ENCODE measurements at places on chromosomes 12 and 14.

GRCh38 chr12:124734224-124734788, 129.4 kb downstream of the SCARB1 start:
- DNase-seq, result no peak

DNA sequence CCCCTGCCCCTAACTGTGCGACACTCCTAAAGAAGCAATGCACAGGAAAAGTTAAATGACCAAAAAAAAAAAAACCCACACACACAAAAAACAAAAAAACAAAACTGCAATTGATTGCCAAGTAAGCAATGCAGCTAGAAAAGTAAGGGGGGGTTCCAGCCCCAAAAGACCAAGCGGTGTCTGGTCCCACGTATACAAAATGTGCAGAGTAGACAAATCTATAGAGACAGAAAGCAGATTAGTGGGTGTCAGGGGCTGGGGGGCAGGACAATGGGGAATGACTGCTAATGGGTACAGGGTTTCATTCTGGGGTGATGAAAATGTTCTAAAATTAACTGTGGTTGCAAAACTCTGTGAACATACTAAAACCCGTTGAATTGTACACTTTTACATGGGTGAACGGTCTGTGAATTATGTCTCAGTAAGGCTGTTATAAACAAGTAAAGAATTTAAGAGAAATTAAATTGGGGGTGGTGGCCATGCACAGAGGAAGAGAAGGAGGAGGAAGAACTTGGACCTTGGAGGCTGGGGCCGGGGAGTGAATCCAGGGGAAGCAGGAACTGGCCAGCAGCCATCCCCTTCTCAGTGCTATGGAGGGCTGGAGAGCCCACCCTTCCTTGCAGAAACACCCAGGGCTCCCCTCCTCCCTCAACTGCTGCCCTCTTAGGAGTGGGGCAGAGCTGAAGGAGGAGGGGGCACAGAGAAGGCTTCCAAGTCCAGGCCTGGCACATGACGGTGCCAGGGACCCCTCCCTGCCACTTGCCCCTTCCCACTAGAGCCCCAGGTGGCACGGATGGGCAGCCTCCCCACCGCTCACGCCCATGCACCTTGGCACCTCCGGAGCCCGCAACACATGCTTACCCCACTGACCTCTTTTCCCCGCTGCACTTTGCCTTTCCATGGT, 45.4 kb downstream of the KDM2B start:
- no peak for DNase-seq

DNA sequence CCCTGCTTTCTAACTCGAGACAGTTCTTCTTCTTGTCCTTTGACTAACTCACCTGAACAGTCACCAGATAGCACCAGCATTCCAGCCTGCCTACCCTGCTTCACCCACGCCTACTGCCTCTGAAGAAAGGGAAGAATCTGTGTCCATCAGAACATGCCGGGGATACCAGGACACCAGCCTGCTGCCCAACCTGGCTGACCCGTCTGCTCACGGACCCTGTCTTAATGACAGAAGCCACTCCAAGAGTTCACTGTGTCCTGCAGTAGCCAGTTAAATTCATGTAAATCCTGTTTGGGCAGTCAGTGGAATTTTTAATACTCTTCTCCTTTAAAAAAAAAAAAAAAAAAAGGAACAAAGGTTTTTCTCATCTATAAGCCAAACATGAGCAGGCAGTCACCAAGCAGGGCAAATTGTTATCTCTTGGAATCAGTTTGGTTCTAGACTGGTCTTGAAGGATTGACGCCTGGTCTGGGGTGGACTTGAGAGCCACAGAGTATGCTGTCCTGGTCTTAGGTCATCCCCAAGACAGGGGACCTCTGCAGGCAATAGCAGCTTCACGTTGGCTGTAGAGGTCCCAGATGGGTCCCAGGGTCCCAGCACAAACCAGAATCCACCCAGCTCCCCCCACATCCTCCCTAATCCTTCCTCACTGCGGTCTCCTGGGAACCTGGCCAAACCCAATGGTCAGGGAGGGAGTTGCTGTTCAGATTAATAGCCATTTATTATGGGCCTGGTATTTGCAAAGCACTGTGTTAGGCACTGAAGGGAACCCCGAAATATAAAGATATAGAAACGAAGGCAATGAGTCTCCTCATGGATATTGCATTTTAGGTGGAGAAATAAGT, 181.1 kb upstream of the HIF1A start:
- DNase-seq, result no peak

GRCh38 chr12:124632519-124632984, 65.1 kb upstream of the NCOR2 start:
- no peak for DNase-seq

DNA sequence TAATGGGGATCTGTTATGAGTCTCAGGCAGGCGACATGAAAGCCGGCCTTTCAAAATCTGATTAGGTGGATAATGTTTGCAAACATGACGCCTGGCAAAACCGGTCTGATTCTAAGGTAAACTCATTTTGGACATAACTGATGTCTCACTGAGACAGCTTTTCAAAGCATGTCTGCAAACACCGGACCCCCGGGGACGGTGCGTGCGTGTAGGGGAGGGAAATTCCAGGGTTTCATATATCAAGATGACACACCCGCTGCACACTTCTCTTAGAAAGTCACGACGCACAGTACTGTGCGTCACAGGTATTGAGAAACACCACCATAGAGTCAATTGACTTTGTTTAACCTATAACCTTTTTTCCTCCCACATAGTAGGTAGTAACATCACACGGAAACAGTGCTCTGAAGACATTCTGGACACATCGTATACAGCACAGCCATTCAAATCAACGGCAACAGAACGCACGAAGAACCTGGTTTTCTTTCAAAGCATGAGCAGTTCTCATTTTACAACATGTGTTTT, 43.9 kb upstream of the TESC start:
- no peak for DNase-seq

- no peak for DNase-seq
Observed at GRCh38 chr14:99564256-99564925, 39.6 kb downstream of the CCDC85C start.

- no peak for DNase-seq
Observed at GRCh38 chr12:29796823-29797263, 13.1 kb upstream of the TMTC1 start.

DNA sequence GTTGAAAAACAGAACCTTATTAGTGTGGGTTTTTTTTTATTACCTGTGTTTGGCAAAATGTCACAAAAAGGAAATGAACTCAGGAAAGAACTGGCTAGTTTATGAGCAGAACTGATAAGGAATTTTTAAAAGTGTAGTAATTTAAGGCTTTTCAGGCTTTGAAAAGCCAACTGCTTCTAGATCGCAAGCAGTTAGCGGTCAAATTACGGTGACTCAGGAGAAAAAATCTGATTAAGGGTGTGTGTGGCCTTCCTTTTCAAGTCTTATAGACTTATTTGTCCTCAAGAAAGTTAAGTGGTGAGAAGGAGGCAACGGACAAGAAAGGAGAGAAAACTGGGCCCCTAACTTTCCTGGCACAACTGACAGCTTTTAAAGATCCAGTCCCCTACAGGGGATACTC, 33.4 kb downstream of the PDZRN4 start:
- DNase-seq, result no peak

GRCh38 chr12:124422570-124423523, 128.0 kb downstream of the RFLNA start:
- no peak for DNase-seq

- peak; percentile 18 for DNase-seq
Observed at GRCh38 chr12:105030820-105031807, 45.0 kb downstream of the NOPCHAP1 start.

DNA sequence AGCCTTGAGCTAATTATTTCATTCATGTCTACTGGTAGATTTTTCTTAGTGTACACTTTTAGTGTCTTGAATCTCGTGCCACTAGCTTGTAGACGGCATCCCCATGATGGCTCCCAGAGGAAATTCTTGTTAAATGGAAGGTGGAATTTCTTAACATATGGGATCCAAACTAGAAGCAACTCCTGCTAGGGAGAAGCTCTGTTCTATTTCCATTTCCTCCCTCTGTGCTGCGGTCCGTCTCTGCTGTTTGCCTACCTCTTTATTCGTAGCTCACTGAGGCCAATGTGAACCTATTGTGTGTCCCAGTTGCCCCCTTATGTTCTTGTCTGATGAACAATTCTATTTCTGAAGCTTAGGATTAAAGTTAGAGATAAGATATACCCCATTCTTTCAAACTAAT, 588 bp downstream of the PIK3C2G start:
- DNase-seq, result no peak

- no peak for DNase-seq
Observed at GRCh38 chr12:15558915-15559528, 230.2 kb downstream of the EPS8 start.

DNA sequence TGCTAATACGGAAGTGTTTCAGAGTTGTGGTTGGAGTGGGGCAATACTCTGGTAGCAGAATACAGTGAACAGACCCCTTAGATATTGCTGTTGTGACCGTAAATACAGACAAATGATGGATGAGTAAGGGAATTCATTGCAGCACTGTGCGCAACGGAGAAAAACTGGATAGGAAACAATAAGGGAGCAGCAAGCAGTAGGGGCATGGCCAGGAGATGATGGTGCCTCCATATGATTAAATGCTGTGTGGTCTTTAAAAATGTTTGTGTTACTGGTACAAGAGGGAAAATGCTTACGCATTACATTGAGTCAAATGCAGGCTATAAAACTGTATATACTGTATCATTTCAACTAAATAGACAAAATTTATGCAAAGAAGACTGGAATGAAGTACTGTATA, 61.6 kb downstream of the EML1 start:
- no peak for DNase-seq

GRCh38 chr12:108424026-108424425, 84.9 kb upstream of the CMKLR1 start:
- DNase-seq, result no peak

DNA sequence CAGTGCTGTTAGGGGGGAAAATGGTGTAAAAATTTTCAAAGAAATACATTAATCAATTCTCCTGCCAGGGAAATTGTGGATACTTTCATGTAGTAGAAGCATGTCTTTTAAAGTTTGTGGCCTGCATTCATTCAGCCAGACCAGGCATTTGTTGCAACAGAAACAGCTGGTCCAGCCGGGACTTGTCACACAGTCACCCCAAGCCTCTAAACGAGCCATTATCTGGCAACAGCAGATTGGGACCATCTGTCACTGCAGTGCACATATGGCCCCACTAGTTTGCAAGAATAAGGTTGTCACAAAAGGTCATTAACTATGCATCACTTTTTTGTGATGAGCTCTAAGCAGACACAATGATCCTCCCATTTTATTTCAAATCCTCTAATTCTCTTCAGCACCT, 193.9 kb downstream of the PHLDA1 start:
- no peak for DNase-seq

DNA sequence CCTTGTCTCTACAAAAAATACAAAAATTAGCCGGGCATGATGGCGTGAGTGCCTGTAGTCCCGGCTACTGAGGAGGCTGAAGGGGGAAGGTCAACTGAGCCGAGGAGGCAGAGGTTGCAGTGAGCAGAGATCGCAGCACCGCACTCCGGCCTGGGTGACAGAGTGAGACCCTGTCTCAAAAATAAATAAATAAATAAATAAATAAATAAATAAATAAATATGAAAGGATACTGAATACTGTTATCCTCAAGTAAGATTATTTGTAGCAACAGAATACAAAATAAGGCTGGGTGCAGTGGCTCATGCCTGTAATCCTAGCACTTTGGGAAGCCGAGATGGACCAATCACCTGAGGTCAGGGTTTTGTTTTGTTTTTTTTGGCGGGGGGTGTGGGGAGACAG, 1.9 kb downstream of the RNF41 start:
- no peak for DNase-seq

- DNase-seq, result no peak
Observed at GRCh38 chr14:75205591-75205990, 29.2 kb upstream of the TMED10 start.

DNA sequence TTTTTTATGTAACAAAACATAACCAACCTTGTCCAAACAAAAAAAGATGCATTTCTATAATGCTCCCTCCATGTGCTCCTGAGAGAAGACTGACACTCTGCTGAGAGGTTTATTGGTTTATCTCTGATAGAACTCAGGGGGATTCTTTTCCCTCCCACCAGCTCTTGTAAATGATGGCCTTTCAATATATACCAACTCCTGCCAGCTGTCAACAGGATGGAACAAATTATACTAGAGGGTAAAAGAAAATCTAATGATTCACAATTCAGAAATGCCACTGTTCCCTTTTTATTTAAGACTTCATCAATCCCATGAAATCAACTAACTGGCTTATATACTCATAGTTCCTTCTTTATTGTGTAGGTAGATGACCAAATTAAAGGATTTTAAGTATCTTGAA, 25.4 kb downstream of the PSMC1 start:
- no peak for DNase-seq

GRCh38 chr12:113043240-113043639, 13.3 kb upstream of the DTX1 start:
- DNase-seq, result no peak

DNA sequence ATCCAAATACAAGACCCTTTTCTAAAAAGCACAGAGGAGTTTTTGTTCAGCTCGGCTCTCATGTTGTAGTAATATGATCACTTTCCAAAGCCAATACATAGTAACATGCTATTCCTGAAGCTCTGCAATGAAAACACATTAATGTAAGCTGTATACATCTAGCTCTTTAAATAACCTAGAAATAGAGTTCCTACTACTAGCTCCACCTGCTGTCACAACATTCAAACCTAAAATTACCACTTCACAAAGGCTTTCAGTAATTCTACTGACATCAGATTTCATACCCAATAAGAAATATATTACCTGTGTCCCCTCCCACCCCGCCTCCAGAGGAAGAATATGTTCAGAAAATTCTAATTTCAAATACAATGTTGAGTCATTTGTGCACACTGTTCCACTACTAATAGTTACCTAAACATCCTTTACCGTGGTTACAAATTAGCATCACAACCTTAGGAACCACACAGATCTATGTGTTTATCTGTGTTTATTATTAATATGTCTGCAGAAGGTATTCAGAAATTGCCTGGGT, 17.8 kb downstream of the EFCAB11 start:
- no peak for DNase-seq

- no peak for DNase-seq
Observed at GRCh38 chr12:95300286-95300685, 82.7 kb downstream of the VEZT start.

GRCh38 chr14:54253195-54253947, 143.4 kb upstream of the CDKN3 start:
- peak; percentile 17 for DNase-seq

- DNase-seq, result no peak
Observed at GRCh38 chr12:63782466-63782865, 2.8 kb downstream of the RXYLT1 start.

DNA sequence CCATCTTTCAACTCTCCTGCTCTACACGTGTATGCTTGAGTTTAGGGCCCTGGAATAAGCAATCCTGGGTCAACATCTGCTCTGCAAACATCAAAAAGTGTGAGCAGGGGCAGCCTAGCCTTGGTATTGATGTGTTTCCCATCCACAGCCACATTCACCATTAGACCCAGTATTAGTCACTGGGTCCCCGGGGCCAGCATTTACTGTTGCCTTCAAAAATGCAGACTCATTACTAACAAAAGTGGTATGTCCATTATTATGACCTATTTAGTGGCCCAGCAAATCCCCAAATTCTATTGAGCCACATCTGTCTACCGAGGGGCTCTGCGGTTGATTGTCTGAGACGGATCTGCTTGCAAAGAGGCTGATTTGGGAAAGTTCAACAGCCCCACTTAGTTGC, 661.8 kb downstream of the DIO2 start:
- DNase-seq, result no peak

- DNase-seq, result no peak
Observed at GRCh38 chr12:75606956-75607355, 95.5 kb upstream of the KRR1 start.

GRCh38 chr12:52448228-52448627, 3.7 kb downstream of the KRT6B start:
- no peak for DNase-seq

GRCh38 chr14:70097576-70098249, 91.0 kb downstream of the SLC8A3 start:
- DNase-seq, result no peak

- DNase-seq, result peak; percentile 50
Observed at GRCh38 chr12:1796515-1797010, 23.8 kb upstream of the LRTM2 start.
